Glutamatergic neuron (in vitro differentiated cells): ENCODE measurements at places on chromosomes 6 and 20. TPM values are rescaled to one million over a fixed set of nuclear protein-coding genes. Genes with fewer than 3 reads are reported as not detected.

DNA sequence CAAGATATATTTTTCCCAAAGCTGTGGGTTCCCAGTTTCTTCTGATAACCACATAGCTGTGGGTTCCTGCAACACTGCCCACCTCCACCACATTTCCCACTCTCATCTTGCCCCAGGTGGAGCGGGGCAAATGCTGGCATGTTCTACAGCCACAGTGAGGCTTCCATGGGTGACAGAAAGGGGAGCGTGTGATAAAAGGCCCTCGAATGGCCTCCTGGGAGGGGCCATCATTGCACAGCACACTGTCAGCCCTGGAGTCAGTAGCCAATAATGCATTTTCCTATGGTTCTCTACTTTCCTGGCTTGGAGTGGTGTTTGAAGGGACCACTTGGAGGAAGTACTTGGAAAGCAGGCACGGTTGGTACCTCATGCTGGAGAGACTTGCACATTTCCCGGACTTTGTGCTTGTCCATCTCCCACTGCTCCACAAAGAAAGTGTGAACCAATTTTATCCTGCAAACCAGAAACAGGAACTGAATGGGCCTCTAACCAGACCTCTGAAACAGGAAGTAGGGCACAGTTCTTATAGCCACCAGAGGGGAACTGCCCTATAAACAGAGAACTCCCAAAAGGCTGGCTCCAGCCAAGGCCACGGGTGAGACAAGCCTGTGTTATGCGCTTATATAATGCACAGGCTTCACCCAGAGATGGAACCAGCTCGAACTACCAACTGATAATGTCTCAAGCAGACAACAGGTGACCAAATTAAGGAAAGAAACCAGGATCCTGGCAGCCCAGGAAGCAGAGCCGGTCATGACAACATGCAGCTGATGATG is 8.6 kb downstream of the MAP3K5 start:
- DNase-seq = no peak

- no peak for DNase-seq
Observed at GRCh38 chr6:30450909-30451841, 38.1 kb upstream of the HLA-E start.

- DNase-seq = no peak
Observed at GRCh38 chr6:40457261-40457660, 129.9 kb downstream of the LRFN2 start.

GRCh38 chr6:24125980-24126379 is at the start of gene NRSN1:
NRSN1 (plus strand) TSS chr6:24126215; CDS start chr6:24134328, 8,113 bp downstream.
- DNase-seq = peak; percentile 90

DNA sequence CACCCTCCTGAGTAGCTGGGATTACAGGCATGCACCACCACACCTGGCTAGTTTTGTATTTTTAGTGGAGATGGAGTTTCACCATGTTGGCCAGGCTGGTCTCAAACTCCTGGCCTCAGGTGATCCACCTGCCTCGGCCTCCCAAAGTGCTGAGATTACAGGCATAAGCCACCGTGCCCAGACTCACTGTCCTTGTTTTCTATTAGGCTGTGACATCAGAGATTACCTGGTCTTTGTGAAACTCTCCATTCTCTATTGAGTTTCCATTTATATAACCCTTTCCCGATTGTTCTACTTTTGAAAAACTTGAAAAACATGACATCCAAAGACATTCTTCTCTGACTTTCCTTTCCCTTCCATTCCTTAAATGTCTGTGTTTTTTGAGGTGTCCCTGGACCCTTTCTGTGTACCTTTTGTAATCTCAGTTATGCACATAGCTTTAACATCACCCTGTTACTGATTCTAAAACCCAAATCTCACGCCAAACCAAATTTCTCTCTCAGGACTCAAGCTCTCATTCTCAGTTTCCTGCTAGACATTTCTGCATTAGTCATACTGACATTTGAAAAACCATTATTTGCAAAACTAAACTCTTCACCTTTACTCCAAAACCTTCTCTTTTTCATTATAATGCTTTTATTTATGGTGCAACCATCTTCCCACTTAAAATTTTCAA is 137.0 kb downstream of the KHDC1L start:
- DNase-seq = no peak

Gene TBXT
- not detected for total RNA-seq

Gene LRP11
- 10.8 TPM for total RNA-seq
